ENCODE measurements at places on chromosomes 5 and 9. TPM values are rescaled to one million over a fixed set of nuclear protein-coding genes. Genes with fewer than 3 reads are reported as not detected.

DNA sequence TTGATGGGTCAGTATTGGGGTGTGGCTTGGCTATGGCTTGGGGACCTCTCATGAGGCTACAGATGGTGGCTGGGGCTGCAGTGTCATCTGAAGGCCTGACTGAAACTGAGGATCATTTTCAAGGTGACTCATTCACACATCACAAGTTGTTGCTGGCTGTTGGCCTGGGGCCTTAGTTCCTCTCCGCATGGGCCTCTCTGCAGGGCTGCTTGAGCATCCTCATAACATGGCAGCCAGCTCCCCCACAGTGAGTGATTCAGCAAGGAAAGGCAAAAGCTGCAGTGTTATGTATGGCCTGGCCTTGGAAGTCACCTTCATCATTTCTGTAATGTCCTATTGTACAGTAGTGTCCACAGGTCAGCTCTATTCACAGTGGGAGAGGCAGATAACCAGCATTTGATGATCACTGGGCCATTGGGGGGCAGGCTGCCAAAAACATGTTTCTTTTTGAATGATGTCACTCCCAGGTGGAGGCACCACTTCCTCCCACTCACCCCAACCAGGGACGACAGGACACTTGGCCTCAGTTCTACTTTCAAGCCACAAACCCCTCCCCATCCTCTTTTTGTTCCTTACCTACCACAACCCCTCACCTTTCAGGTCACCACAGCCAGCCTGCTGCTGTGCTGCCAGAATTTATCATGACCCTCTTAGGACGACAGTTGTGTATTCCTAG lies 14.4 kb downstream of the FGD3 start:
- DNase-seq: no peak

GRCh38 chr5:5318426-5319190 lies 103.9 kb upstream of the ICE1 start:
- peak; percentile 41 for DNase-seq

- DNase-seq: no peak
Observed at GRCh38 chr9:36441966-36442365, 41.9 kb upstream of the RNF38 start.

GRCh38 chr5:135508496-135509005 lies 27.2 kb downstream of the NEUROG1 start:
- no peak for DNase-seq

- no peak for DNase-seq
Observed at GRCh38 chr9:2781336-2781735, 62.6 kb downstream of the PUM3 start.

DNA sequence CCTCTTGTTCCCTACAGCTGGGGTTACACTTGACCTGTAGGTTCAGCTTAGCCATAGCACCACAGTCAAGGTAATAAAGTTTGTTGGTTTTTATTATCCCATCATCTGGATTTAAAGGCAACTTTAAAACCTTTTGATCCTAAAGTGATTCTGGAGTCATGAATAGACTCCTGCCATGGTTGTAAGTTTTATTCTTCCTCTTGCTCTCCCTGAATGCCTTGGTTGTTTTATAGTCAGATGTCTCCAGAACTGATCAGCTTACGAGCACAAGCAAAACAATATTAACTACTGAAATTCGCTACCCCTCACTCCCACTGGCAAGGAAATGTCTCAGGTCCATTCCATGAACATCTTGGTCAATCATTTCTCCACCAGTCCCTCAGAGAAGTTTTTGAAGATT lies 1328.6 kb downstream of the PTPRD start:
- no peak for DNase-seq

GRCh38 chr5:65916636-65917035 lies 9.7 kb upstream of the ERBIN start:
- no peak for DNase-seq

DNA sequence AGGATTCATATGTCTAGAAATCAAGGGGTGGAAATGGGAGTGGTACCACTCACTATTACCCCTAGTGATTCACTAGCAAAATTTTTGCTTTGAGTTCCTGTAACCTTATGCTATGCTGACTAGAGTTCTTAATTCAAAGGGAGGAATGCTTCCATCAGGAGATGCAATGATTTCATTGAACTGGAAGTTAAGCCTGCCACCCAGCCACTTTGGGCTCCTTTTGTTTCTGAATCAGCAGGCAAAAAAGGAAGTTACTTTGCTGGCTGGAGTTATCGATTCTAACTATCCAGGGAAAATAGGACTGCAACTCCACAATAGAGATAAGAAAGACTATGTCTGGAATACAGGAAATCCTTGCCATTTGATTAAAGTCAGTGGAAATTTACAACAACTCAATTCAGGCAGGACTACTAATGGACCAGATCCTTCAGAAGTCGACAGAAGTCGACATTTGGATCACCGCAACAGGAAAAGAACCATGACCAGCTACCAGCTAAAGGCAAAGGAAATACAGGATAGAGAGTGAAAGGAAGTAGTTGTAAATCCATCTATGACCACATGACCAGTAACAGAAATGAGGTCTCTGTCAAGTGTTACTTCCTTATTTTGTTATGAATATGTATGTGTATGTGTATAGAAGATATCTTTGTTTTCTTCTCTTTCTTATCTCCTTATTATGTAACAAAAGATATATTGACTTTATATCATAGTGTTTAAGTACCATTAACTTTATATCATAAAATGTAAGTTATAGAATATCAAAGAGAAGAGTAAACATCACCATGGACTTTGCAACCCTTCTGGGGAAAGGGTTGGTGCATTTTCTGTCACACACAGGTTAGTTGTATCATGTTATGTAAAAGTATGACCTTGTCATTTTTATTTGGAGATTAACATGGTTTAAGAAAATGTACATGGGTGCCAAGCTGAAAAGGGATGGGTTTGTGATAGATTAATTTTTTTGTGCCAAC lies 198.7 kb upstream of the HAPLN1 start:
- no peak for DNase-seq

GRCh38 chr9:83240671-83241070 lies 177.7 kb upstream of the RASEF start:
- no peak for DNase-seq

RETREG1 gene
- 105 TPM for total RNA-seq

EQTN gene
- total RNA-seq: not detected

KCNIP1 gene
- total RNA-seq: 0.57 TPM

RMRP gene
- total RNA-seq: 10,677 TPM

ARHGAP26 gene
- total RNA-seq: 32.0 TPM

Data from cardiac septum (tissue), 1 donor.